ENCODE measurements at places on chromosomes 5 and 9. TPM values are rescaled to one million over a fixed set of nuclear protein-coding genes. Genes with fewer than 3 reads are reported as not detected.

GRCh38 chr9:129669946-129670345 lies 4.5 kb downstream of the PRRX2 start:
- peaks cover 21% of the 10 kb centered on the region for H3K27me3 ChIP-seq
- no peak for DNase-seq
- no peaks in the 10 kb centered on the region for H3K36me3 ChIP-seq
- no peak overlapping the region for H3K4me3 ChIP-seq

DNA sequence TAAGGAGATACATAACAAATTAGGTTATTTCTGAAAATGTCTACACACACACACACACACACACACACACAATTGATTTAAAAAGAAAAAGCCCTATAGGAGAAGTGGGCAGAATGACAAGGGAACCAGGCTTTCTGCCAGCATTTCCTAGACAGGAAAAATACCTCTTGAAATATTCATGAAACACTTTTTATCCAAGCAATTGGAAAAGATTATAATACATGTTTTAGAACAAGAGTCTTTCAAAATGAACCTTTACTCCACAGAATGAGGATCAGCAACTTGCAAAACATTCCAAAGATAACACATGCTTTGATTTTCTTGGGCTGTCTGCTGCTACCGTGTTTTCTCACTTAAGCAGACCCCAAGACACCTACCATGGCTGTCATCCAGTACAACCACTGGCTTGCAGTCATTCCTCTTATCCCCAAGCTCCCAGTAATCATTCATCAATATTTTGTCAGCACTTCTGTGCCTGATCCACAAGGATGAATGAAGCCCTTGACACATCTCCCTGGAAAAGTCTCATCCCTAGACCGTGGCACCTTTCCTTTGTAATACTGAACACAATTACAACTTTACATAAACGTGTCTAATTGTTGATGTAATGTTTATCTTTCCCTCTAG lies 717.1 kb upstream of the ZNF608 start:
- no peak for DNase-seq
- H3K4me1 ChIP-seq, result no peaks in the 10 kb centered on the region
- no peak overlapping the region for H3K27ac ChIP-seq
- no peaks in the 10 kb centered on the region for H3K36me3 ChIP-seq
- H3K27me3 ChIP-seq, result no peaks in the 10 kb centered on the region

DNA sequence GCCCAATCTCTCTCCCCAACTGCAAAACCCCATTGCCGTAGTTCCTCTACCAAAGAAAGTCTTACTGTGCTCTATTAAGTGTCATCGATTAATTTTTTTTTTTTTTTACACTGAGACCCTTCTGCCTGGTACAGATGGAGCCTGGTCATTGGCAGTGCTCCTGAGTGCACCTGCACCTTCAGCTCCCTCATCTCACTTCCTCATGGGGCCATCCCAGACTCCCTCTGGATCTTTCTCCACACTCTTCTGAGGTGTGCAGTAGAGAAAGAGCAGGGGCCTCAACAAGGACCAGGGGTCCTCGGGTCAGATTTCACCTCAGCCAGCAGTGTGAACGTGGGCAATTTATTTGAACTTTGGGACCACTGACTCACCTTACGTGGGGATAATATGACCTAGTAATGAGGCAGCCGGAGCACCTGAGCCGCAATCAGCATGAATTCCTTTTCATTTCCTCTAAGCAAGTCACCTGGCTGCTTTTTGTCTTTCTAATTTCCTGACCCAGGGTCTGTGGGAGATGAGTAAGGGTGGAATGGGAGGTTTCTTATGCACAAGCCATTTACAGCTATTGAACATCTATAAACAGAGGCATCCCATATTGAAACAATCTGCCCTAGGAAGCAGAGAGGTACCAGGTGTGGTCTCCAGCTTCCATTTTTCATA lies 22.3 kb upstream of the GABRP start:
- no peak overlapping the region for H3K27ac ChIP-seq
- H3K36me3 ChIP-seq, result no peaks in the 10 kb centered on the region
- DNase-seq, result no peak

DNA sequence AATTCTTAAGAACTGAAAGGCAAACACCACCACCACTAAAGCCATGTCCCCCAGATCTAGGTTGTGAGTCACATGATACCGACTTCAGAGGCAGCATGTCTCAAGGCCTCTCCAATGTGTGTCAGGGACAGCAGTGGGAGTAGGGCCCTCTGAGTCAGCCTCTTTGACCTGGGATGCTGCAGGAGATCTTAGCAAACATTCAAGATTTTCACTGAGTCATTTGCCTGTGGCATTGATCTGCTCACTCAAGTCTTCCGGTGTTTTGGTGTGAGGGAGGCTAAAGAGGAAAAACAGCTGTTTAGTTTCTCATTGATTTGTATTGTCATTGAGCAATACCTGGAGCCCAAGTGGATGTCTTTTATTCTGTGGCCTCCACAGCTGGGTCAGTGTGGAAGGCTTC lies 36.1 kb downstream of the TMC1 start:
- peaks cover 18% of the 10 kb centered on the region for H3K4me1 ChIP-seq
- H3K36me3 ChIP-seq, result no peaks in the 10 kb centered on the region
- H3K27me3 ChIP-seq, result no peaks in the 10 kb centered on the region
- DNase-seq, result peak; percentile 45

- no peaks in the 10 kb centered on the region for H3K36me3 ChIP-seq
- no peak overlapping the region for H3K4me3 ChIP-seq
- H3K27me3 ChIP-seq, result no peaks in the 10 kb centered on the region
- no peak overlapping the region for H3K27ac ChIP-seq
- no peaks in the 10 kb centered on the region for H3K4me1 ChIP-seq
Measured at GRCh38 chr5:84869675-84870074, 485.0 kb upstream of the EDIL3 start.

DNA sequence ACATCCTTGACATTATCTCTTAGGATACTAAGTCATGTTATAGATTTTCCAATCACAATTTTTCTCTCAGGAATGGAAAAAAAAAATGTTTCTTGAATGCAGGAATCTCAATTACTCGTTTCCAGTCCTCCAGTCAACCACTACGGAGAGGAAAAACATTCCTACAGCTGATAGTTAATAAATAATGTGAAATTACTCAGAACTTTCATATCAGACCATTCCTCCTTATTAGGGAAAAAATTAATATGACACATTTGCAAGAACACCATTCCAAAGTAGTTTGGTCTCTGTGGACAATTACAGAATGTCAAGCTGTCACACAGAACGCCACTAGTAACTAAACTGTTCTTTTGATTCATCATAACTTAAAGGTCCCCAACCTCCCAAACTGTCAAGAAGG lies 31.5 kb downstream of the MED27 start:
- no peak for DNase-seq
- H3K4me1 ChIP-seq, result no peaks in the 10 kb centered on the region
- no peaks in the 10 kb centered on the region for H3K36me3 ChIP-seq
- no peak overlapping the region for H3K4me3 ChIP-seq
- no peak overlapping the region for H3K27ac ChIP-seq

GRCh38 chr5:37737326-37738056 lies 102.3 kb downstream of the GDNF start:
- no peak for DNase-seq
- H3K4me1 ChIP-seq, result peaks cover 28% of the 10 kb centered on the region
- no peaks in the 10 kb centered on the region for H3K27me3 ChIP-seq
- H3K27ac ChIP-seq, result no peak overlapping the region
- H3K4me3 ChIP-seq, result no peak overlapping the region

- H3K4me1 ChIP-seq, result no peaks in the 10 kb centered on the region
- H3K4me3 ChIP-seq, result no peak overlapping the region
- H3K36me3 ChIP-seq, result no peaks in the 10 kb centered on the region
- H3K27ac ChIP-seq, result no peak overlapping the region
Measured at GRCh38 chr5:68522863-68523262, 307.3 kb downstream of the PIK3R1 start.

DNA sequence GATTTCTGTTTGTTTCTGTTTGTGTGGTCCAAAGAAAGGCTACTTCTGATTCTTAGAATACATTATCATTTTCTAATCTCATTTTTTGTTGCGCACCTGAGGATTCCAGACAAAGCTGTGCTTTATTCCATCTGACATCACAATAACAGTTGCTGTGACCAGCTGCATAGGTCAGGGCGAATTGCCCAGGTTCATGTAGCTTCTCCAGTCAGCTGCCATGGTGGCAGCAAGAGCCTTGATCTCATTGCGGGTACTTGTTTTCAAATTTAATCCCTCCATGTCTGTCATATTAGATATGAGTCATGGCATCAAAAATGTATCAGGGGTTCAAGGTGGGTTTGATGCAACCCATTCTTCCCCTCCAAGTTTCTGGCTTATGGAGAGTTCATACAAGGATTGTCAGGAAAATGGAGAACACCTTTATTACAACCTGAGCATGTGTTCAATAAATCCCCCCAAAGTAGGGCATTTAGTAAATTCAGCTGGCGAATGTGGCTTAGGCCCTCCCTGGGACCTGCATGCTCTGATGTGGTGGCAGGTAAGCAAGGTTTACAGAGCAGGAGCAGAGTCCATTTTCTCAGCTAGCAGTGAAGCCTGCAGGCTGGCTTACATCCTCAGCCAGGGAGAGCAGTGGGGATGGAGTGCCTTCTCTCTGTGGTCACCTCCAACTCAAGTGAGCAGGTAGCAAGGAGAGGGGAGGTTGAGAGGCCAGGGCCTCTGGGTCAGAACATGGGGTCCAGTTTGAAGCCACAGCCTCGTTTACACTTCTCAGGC lies 13.9 kb downstream of the CAVIN4 start:
- H3K36me3 ChIP-seq, result no peaks in the 10 kb centered on the region
- peaks cover 7% of the 10 kb centered on the region for H3K27me3 ChIP-seq
- peaks cover 1% of the 10 kb centered on the region for H3K4me1 ChIP-seq

DNA sequence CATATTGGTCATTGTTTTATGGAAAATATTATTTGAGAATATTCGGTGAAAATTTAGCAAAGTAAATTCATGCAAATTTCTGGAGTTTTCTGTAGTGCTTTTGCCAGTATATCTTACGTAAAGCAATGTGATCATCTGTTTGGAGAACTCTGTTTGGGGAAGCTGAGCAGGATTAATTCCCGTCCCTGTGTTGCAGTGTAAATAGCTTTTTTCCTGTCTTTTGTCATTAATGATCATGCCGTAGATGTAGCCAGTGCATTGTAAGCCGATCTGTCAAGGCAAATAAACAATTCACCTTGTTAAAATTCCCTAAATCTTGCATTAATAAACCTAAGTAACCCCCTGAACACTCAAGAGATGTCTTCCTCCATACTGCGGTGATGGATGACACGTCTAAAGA lies 39.2 kb downstream of the PPIC start:
- no peak overlapping the region for H3K4me3 ChIP-seq
- no peaks in the 10 kb centered on the region for H3K36me3 ChIP-seq

Gene STPG3
- total RNA-seq, result not detected

Gene MORN5
- not detected for total RNA-seq

Gene FGD3
- 102 TPM for total RNA-seq

Gene SPINK6
- total RNA-seq, result not detected

Gene UBE2QL1
- total RNA-seq, result 0.10 TPM

Gene POU5F2
- total RNA-seq, result 0.68 TPM

Measured in activated CD4-positive, alpha-beta memory T cell treated with anti-CD3 and anti-CD28 coated beads, Interleukin-2, amount 10 ng/mL, durations not matched to agents 7 days and 5 days (primary cell).